ENCODE measurements at places on chromosomes 7 and 10.

DNA sequence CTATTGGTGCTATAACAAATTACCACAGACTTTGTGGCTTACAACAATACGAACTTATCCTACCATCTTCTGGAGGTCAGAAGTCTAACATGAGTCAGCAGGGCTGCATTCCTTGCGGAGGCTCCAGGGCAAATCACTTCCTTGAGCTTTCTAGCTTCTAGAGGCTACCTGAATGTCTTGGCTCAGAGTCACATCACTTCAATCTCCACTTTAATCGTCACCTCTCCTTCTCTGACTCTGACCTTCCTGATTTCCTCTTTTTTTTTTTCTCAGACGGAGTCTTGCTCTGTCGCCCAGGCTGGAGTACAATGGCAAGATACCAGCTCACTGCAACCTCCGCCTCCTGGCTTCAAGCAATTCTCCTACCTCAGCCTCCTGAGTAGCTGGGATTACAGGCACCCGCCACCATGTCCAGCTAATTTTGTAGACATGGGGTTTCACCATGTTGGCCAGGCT, 44.6 kb upstream of the ANAPC16 start:
- DNase-seq, result no peak

DNA sequence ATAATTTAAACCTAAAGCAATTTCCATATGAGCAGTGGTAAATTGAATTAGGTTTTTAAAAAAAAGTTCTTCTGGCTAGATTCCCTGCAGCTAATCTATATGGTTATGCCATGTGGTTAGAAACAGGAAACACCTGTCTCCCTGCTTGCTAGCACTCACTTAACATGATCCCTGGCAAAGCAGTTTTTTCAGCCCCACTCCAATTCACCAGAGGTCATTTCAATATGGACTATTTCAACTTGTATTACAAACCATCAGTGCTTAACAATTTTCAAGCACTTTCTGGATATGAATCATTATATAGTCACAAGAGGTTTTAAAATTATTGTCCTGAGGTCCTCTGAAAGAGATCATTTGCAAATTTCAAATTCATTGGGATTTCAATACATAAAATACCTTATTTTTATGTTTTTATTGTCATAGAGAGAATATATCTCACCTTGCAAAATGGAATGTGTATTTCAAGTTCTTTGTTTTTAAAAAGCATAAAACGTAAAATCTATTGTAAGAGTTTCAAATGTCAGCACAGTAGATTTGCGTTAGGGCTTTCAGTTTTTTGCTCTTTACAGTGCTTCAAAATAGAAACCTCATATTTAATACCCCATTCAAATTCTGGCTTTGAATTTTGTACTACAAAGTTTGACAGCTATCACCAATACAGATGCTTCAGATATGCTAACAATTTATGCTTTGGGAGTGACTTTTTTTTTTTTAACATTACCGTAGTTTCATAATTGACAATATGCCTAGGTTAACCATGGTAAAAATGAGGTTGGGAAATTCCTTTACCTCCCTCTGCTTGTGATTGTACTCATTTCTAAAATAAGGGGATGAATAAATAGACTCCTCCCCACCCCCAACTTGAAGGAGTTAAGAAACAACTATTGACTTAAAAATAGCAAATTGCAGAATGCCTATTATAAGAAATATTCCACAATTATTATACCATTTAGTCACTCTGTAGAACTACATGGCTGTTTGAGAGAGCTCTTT, 117.5 kb upstream of the HGF start:
- DNase-seq, result peak; percentile 71

DNA sequence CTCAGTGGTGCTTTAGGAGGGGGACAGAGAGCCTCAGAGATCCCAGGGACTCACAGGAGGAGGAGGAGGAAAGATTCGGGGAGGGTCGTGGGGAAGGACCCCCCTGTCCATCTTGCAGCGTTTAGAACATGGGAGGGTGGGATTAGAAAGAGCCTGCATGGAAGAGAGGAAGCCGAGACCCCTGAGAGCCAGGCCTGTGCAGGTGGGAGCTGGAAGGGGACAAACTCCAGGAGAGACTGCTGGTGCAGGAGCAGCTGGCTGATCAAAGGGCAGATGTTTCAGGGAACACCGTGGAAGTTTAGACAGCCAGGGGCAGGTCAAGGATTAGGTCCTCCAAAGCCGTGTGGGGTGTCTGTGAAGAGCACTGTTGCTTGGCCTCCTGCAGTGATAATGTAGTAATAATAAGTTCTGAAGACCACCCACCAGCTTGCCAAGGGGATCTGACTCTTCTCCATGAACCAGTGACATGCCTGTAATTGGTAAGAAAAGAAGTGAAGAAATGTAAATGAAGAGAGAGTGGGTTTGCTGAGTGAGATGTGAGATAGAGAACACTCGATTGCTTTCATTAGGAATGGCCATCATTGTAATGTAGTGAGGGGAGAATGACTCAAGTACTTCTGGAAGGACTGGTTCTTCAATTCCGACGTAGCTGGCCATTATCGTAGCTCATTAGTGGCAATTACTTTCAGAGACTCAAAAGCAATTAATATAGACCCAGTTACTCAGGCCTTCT, 425.6 kb downstream of the PAXIP1 start:
- no peak for DNase-seq

- no peak for DNase-seq
Measured at GRCh38 chr7:17385612-17386011, 87.2 kb downstream of the AHR start.

GRCh38 chr10:117546020-117546580, 3.6 kb downstream of the EMX2 start:
- no peak for DNase-seq

DNA sequence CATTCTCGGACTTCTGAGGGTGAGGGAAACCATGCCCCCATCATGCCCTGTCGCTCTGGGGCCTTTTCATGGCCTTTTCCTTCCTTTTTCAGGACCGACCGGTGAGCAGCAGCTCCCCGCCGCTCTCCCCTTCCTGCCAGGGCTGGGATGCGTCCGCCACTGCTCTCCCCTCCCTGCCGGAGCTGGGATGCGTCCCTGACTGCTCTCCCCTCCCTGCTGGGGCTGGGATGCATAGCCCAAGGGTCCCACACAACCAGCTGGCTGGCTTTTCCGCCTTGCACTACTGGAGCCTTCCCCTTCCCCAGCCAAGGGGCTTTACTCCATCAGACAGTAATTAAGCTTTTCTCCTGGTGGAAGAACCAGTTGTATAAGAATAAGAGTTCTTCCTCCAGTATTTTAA, 129.7 kb upstream of the COBL start:
- no peak for DNase-seq

- DNase-seq, result no peak
Measured at GRCh38 chr10:12531305-12532220, 182.2 kb downstream of the CAMK1D start.

GRCh38 chr7:39086638-39087360, 109.1 kb downstream of the POU6F2 start:
- DNase-seq, result no peak

GRCh38 chr7:86747698-86748097, 104.0 kb downstream of the GRM3 start:
- no peak for DNase-seq

DNA sequence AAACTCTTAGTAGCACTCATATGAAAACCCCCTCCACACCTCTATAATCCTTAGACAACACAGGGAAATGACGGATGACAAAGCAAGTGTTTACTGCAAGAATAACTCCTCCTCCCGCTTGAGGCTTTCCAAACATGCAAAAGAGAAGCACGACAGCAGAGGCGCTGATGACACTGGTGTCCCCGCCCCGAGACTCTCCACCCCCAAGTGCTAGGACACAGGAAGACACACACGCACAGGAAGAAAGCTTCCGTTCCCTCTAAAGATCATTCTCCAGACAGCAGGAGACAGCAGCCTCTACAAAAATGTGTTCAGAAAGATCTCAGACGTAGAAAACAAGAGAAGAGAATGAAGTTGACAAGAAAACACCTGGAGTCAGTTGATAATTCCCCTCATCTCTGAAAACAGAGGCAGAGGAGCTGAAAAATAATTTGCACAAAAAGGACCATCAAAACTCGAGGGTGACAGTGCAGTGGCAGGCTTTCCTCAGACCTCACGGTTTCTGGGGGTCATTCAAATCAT, 90.2 kb downstream of the DLG5 start:
- DNase-seq, result peak; percentile 19

GRCh38 chr10:15370212-15370855, 755 bp downstream of the FAM171A1 start:
- no peak for DNase-seq

DNA sequence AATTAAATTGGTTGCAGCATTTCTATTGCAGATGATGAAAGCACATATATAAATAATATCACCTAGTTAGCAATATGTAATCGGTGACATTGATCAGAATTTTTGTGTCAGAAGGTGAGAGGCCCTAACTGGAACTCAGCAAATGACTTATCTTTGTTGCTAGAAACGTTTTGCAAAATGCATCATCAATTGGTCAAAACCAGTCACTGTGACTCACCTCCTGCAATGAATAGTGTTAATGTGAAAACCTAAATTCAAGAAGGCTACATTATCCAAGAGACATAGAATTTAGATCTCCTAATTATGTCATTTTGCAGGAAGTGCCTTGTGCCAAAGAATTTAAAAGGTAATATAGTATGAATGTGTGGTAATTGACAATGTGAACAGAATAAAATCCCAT, 9.8 kb upstream of the PNLIPRP3 start:
- no peak for DNase-seq

- DNase-seq, result no peak
Measured at GRCh38 chr7:80153446-80153845, 18.8 kb downstream of the GNAI1 start.

DNA sequence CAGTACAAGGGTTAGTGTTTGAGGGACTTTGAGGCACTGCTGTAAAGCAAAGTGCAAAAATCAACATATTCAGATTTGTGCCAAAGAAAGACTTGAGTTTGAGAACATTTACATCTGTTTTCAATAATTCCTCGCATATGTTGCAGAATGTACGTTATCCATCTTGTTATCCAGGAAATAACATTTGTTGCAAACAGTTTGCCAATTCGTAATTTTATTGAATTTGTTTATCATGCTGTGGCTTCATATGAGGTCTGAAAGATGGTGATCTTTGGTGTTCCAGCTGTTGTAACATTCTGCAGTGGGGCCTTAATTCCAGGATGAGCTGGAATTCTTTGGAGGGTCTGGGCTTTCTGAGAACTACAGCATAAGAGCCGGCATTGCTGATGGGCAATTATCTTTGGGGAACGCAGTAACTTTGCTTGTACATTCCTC, 396.2 kb downstream of the LRMDA start:
- no peak for DNase-seq

DNA sequence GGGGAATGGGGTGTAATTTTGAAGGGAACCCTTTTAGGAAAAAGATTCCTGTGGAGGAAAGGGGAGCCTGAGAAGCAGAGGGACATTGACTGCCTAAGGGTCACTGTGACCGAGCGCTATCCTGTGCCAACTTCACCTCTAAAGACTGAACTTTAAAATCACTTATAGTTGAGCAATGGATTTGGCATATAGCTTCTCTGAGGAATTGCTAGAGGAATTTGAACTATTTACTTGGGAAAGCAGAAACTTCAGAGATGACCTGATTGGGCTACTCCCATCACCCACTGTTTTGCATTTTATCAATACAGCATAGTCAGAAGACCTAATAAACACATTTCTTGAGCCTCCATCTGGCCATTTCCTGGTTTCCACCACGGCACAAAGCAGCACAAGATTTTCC, 23.7 kb upstream of the WNT16 start:
- DNase-seq, result no peak

DNA sequence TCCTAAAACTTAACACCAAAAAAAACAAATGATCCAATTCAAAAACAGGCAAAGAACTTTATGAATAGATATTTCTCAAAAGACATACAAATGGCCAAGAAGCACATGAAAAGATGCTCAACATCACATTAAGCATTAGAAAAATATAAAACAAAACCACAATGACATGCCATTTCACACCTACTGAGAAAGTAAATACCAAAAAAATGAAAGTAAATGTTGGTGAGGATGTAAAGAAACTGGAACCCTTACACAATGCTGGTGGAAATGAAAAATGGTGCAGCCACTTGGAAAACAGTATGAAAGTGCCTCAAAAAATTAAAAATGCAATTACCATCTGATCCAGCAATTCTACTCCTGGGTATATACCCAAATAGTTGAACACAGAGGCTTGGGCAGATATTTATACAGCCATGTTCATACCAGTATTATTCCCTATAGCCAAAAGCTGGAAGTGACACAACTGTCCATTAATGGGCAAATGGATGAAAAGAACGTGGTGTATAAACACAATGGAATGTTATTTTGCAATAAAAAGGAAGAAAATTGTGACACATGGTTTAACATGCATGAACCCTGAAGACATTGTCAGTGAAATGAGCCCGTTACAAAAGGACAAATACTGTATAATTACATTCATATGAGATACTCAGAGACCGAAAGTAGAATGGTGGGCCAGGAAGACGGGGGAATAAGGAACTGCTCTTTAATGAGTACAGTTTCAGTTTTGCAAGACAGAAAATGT, 89.0 kb downstream of the JMJD1C start:
- DNase-seq, result no peak

- DNase-seq, result no peak
Measured at GRCh38 chr10:12327074-12327473, 22.3 kb upstream of the CAMK1D start.

GRCh38 chr10:70926226-70927000, 38.0 kb upstream of the PCBD1 start:
- no peak for DNase-seq

GRCh38 chr7:79711660-79712059, 258.2 kb upstream of the MAGI2 start:
- DNase-seq, result no peak

DNA sequence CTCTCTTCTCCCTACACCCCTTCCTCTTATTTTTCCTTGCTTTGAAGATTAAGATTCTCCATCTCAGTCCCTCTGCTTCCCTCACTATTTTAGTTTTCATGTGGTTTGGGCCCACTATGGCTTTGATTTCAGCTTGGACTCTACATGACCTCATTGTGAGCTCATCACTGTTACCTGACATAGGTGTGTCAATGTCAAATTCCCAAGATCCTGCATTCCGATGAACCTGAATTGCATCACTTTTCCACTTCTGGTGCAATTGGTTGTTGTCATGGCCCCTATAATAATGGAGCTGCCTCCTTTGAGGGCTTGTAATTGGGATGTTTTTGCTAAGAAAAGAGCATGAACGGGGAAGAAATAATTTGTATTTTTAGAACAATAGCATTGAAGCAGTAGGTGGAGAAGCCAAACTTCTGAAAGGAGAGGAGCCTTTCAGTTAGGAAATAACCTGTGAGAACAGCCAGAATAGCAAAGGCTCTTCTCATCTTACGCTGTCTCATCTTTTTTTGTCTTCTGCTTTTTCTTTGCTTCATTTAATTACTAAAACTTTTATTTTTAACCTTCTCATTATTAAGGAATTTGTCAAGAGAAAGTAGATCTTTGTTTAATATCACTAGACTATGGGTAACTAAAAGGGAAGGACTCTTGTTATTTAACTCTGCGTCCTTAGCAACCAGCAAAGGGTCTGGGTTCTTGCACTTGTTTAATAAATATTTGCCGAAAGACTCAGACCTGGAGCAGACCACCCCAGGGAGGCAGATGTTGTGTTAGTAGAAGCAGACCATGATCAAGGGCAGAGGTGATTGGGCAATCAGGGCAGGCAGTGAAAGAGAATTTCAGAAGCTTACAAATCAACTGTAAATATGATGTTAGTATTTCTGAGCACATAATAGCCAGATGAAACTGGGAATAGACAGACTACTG, 95.4 kb downstream of the TES start:
- no peak for DNase-seq

GRCh38 chr7:129890090-129890489, 62.7 kb downstream of the UBE2H start:
- DNase-seq, result no peak

Measured in hematopoietic multipotent progenitor cell (in vitro differentiated cells).